ENCODE measurements at places on chromosomes 2 and 18. TPM values are rescaled to one million over a fixed set of nuclear protein-coding genes. Genes with fewer than 3 reads are reported as not detected.

UPP2 gene
- not detected for total RNA-seq

DNA sequence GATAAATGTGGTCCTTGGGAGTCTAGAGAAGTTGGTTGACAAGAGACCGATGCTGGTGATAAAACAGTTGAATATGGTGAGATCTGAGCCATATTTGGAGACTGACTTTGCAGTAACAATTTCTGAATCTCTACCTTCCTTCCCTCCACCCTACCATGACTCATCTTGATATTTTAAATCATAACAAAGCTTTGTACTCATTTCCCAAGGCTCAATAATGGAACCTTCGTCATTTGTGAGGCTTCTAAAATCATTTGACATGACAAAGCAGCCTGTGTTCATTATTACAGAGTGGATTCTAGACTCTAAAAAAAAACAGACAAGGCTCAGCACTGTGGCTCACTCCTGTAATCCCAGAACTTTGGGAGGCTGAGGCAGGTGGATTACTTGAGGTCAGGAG lies 38.5 kb upstream of the PDCL3 start:
- H3K4me1 ChIP-seq = no peaks in the 10 kb centered on the region
- H3K4me3 ChIP-seq = no peak overlapping the region
- no peak overlapping the region for H3K27ac ChIP-seq
- DNase-seq = no peak
- no peaks in the 10 kb centered on the region for H3K36me3 ChIP-seq

GRCh38 chr18:73646772-73647171 lies 500.9 kb downstream of the FBXO15 start:
- H3K27me3 ChIP-seq = no peaks in the 10 kb centered on the region
- no peaks in the 10 kb centered on the region for H3K4me1 ChIP-seq
- no peaks in the 10 kb centered on the region for H3K36me3 ChIP-seq
- no peak overlapping the region for H3K27ac ChIP-seq
- no peak for DNase-seq

DNA sequence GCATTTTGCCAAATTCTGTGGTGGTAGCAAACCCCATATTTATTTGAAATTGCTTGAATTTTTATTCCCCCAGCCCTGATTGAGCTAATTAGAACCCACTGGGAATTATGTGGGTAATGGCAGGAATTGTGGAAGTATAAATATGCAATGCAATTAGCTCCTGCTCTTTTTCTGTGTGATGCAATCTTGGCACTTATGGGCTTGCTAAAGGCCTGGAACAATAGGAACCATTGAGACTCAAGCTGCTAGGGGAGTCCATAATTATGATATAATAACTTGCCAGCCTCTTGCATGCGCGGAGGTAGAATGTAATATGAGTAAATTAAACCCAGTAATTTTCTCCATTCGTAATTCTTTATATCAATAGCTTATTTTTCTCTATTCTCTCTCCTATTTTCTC lies 267.6 kb upstream of the THSD7B start:
- no peak for DNase-seq
- no peaks in the 10 kb centered on the region for H3K4me1 ChIP-seq
- H3K36me3 ChIP-seq = no peaks in the 10 kb centered on the region

GRCh38 chr2:96074156-96074555 lies 39.4 kb upstream of the GPAT2 start:
- H3K27ac ChIP-seq = no peak overlapping the region
- no peaks in the 10 kb centered on the region for H3K36me3 ChIP-seq
- H3K27me3 ChIP-seq = no peaks in the 10 kb centered on the region
- H3K4me3 ChIP-seq = no peak overlapping the region

GRCh38 chr2:201262718-201263117 lies 2.4 kb downstream of the CASP8 start:
- H3K27me3 ChIP-seq = no peaks in the 10 kb centered on the region
- H3K4me3 ChIP-seq = peak overlapping the region; percentile 43
- H3K36me3 ChIP-seq = peaks cover 10% of the 10 kb centered on the region
- no peak overlapping the region for H3K27ac ChIP-seq

AOX1 gene
- not detected for total RNA-seq

DNAJC5G gene
- total RNA-seq = not detected

TWIST2 gene
- not detected for total RNA-seq

GRCh38 chr18:43648002-43648401 lies 370.7 kb upstream of the SYT4 start:
- no peaks in the 10 kb centered on the region for H3K4me1 ChIP-seq
- no peak for DNase-seq
- H3K27me3 ChIP-seq = no peaks in the 10 kb centered on the region
- H3K27ac ChIP-seq = no peak overlapping the region
- H3K36me3 ChIP-seq = no peaks in the 10 kb centered on the region
- H3K4me3 ChIP-seq = no peak overlapping the region
